ENCODE measurements at places on chromosomes 1 and 21.
A peak's percentile ranks its signal among the peaks of the same experiment; 100 is the strongest.

DNA sequence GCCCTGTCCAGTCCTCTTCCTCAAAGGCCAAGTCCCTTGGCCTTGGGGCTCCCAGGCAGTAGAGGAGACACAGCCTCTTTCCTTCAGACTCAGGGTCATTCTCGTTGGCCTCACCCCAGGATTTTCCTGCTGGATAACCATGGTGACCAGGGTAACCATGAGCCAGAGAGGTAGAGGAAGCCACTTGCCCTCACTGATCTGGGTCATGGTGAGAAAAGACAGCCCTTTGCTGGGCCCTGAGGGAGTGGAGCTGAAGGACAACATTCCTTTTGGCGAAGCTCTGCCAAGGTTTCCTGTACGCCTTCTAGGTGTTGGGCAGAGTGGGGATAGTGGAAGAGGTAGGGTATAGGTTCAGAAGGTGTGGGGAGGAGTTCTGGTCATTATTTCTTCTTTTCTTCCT is 53.1 kb upstream of the WNT4 start:
- DNase-seq, result no peak

GRCh38 chr1:164764333-164764732 is 205.3 kb downstream of the PBX1 start:
- no peak for DNase-seq

- DNase-seq, result no peak
Measured at GRCh38 chr1:101382135-101382534, 145.3 kb downstream of the S1PR1 start.

DNA sequence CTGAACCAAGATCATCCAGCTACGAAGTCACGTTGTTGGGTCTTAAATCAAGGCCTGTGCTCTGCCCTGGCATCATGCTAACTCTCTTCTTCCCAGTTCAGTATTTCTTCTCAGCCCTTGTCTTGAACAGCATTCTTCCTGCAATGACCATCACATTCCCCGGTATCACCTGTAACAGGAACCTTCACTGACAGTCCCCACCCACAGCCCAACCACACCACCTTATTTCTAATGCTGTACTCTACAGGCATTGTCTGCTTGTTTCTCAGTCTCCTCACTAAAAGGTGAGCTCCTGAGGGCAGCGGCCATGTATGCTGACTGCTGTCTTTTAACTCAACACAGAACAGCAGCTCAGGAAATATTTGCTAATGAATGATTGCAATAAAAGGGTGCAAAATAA is 54.0 kb downstream of the DAB1 start:
- DNase-seq, result no peak

- DNase-seq, result no peak
Measured at GRCh38 chr1:221067721-221068120, 188.5 kb downstream of the HLX start.

DNA sequence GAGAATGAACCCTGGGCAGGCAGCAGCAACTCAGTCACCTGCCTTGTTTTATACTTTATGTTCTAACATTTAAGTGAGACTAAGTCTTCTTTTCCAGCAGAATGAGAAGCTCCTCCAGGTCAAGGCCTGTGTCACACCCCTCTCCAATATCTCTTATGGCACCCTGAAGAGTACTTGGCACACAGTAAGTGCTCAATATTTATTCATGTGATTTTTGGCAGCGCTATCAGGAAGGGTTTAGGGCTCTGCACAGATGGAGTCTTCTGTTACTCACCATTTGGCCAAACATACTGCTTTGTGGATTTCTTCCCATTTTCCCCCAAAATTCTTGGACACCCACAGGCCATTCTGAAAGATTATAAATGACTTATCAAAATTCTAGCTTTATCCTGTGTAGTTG is 43.8 kb upstream of the MYBPHL start:
- DNase-seq, result no peak

GRCh38 chr1:181910905-181911304 is 150.6 kb downstream of the ZNF648 start:
- no peak for DNase-seq

DNA sequence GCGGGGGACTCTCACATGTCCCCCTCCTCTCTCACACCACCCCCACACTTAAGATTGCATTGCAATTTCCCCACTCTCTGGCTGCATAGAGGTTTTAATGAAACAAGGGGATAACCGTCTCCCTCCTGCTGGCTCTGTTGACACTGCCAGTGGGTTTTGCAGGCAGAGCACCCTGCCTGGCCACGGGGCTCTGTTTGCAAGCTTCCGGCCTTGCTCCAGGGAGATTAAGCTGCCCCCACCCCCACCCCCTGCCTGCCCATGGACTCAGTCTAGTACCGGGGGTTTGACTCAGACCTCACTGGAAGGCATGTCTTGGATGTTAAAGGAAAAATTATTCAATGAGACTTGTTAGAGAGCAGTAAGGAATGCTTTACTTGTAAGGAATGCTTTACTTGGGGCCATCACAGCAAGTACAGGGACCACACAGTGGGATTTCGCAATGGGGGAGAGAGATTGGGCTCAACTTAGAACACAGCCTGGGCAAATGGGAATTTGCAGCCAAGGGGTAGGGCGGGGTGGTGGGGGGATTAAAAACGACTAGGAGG is 101.0 kb downstream of the AJAP1 start:
- no peak for DNase-seq

DNA sequence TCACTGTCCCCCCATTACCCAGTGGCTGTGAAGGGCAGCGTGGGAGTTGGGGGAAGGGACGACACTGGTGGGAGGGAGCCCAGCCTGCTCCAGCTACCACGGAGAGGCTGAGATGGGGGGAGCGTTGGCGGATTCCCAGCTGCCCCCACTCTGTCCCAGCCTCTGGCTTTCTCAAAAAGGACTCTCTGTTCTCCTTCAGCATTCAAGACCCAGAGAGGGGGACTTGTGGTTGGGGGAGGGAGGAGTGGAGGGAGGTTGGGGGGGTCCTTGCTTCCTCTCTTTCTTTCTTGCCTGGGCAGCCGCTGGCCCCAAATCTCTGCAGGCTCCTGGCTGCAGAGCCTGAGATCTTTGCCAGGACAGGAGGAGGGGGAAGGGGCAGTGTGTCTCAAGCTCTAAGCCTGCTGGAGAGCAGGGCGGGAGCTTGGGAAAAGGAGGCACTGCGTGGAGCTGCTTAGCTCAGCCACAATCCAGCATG is 2.2 kb downstream of the ATP1A2 start:
- DNase-seq, result peak; percentile 26

- DNase-seq, result no peak
Measured at GRCh38 chr1:240098534-240098933, 6.9 kb downstream of the FMN2 start.

- DNase-seq, result no peak
Measured at GRCh38 chr1:42476605-42477004, 13.5 kb downstream of the CCDC30 start.

- no peak for DNase-seq
Measured at GRCh38 chr1:150881331-150882070, 5.1 kb upstream of the ARNT start.

- DNase-seq, result no peak
Measured at GRCh38 chr1:75616436-75617433, 5.8 kb upstream of the SLC44A5 start.

- no peak for DNase-seq
Measured at GRCh38 chr1:178451529-178451928, 45.2 kb downstream of the CLEC20A start.
